Germinal center (tissue), 1 donor: ENCODE measurements at places on chromosomes 7 and 10.

DNA sequence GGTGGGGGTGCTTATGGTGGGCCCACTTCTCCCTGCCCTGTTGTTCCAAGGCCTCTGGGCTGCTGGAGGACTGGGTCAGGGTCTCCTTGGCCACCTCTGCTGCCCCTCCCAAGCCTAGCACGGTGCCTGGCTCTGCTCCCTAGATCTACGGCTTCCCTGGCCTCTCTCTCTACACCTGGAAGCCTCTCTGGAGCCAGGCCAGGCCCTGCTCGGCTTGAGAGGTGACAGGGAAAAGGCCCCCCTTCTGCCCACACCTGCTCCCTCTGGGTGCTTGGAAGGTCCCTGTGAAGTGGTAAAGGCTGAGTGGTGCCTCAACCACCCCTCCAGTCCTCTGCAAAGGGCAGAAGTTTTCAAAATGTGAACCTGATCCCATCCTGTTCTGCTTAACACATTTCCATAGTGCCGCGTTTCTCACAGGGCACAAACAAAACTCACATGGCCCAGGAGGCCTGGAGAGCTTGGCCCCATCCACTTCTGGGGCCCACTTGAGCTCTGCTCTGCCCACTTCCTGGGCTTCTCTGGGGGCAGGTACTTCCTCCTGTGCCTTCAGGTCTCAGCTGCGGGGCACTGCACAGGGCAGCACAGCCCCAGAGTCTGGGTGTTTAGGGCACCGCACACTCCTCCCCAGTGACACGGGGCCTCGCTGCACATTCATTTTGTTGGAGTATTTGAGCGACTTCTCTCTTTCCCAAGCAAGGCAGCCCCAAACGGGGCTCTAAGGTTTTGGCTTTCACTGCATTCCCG, 169.9 kb downstream of the PIP4K2A start:
- no peak for DNase-seq

GRCh38 chr7:48337781-48338180, 166.5 kb downstream of the ABCA13 start:
- no peak for DNase-seq

- no peak for DNase-seq
Measured at GRCh38 chr7:116779216-116779615, 83.2 kb upstream of the CAPZA2 start.

DNA sequence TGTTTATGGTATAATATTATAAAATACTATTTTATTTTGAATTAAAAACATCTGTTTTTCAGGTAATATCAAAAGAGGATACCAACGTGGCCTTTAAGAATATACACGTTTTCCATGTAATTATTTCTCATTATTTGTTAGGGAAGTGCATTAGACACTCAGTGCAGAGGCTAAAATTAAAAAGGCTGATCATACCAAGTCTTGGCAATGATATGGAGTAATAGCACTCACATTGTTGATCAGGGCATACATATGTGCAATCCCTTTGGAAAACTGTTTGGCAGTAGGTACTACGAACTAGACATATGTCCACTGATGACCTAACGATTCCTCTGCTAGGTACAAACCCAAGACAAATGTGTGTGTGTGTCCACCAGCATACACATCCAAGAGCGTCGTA, 20.7 kb upstream of the VIPR2 start:
- no peak for DNase-seq

DNA sequence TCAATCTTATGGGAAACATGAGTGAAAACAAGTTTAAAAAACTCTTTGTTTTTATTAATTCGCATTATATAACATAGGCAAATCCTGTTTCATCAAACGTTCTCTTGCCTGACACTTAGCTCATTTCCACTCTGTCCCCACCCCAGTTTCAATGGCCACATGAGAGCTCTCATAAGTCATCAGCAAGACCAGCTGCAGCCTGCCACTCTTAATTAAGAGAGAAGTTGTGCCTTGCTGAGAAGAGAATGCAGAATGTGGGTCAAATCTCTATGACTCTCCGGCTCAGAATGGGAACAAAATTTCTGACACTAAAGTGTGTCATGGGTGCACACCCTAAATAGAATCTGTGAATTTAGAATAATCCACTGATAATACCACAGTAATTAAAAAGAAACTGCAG, 39.6 kb downstream of the ASAH2 start:
- DNase-seq = no peak

DNA sequence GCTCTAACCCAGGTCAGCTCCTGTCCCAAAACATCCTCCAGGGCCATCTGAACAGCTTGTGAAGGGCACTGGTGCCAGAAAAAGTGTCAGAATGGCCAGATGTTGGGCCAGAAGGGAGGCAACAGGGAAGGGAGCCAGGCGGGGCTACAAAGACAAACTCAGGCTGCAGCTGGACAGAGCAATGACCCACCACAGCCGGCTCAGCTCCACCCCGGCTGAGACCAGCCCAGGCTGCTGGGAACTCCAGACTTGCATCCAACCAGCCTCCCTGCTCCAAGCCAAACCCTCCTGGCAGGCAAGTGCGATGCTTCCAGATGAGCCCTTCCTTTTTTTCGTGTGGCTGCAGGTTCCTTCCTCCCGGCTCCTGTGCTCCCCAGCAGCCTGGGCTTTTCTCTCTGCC, 466.9 kb downstream of the PTPRN2 start:
- no peak for DNase-seq

- no peak for DNase-seq
Measured at GRCh38 chr7:138753610-138754009, 44.2 kb upstream of the TMEM213 start.

GRCh38 chr7:30168835-30169573, 34.2 kb downstream of the MTURN start:
- DNase-seq = no peak

- DNase-seq = no peak
Measured at GRCh38 chr10:3774018-3774813, 10.8 kb downstream of the KLF6 start.

- DNase-seq = no peak
Measured at GRCh38 chr7:22548313-22548712, 48.3 kb upstream of the STEAP1B start.

- DNase-seq = no peak
Measured at GRCh38 chr7:141225916-141226618, 152.2 kb downstream of the TMEM178B start.

DNA sequence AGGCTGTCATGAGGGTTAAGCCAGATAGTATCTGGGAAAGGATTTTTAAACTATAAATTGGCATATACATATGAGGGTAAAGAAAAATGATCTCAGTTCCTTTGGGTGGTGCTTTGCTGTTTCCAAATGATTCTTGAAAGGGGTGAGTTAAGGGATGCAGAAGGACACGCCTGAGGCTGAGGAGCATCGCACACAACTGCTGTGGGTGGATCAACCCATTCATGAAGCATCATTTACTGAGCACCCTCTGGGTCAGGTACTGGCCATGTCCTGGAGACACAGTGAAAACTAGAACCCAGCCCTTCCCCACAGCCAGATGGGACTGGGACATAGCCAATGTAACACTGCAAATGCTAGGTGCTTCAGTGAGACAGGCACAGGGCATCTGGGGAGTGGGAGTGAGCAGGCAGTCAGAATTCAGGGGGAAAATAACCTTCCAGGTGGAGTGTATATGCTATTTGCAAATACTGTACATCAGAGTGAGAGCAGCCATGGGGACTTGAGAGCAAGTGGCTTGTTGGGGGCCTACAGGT, 112.1 kb downstream of the WDFY4 start:
- no peak for DNase-seq

DNA sequence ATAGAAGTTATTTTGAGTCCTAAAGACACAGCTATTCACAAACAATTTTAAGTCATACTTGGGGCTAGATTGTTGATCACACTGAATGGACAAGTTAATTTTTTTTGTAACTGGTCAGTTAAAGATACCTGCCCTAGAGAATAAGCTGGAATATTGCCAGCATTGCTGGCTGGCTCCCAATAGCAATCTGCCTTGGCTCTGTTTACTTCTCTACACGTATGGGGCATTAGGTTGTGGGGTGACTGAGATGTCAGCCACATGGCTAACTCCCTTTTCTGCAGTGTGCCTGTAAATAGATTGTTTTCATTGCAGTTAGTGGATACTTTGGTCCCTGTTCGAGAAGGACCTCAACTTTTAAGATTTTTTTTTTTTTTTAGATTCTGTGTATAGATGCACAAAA, 128.2 kb downstream of the SEMA3E start:
- no peak for DNase-seq

GRCh38 chr7:41010418-41010817, 692.5 kb downstream of the INHBA start:
- DNase-seq = no peak

DNA sequence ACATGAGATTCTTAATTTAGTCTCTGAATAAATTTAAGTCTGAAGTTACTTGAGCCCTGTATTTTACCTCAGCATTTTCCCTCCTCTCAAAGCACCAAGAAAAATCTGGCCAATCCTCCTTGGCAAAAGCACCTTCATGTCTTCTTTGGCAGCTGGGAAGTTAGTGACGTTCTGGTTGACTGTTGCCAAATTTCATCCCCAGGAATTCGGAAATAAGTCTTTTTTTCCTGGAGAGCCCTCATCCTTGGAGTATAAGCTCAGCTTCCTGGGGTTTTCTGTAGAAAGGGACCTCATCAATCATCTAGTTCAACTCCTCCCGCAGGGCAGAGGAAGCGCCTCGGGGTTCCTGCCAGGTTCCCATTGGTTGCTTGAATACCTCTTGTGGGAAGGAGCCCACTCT, 377.6 kb downstream of the PHTF2 start:
- no peak for DNase-seq

DNA sequence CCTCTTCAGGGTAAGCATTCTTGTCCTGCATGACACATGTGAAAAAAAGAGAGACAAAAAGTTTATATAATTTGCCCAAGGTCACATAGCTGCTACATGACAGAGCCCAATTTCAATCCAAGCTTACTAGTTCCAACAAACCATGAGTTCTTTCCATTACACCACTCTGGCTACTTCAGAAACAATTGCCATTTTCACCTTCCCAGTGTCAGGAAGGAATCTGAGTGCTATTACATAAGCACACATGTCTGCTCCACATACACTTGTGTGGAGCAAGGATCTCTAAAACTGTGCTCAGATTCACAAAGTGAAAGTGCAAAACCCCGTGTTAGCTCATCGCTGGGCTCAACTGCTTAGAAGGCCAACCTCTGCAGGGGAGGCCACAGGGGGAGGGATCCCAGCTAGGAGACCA, 356.2 kb upstream of the NFE2L3 start:
- no peak for DNase-seq

DNA sequence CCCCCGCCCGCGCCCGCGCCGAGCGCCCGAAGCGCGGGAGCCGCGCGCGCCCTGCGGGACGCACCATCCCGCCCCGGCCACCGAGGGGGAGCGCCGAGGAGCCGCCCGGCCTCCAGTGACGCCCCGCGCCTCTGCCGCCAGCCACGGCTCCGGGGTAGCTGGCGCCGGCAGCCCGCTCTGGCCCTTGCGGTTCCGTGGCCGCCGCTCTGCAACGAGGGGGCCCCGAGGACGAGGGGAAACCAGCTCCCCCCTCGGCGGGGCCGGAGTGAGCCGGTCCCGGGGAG, at the start of gene PAXIP1:
PAXIP1 (minus strand) TSS at position 33 of the 284 bp plus-strand sequence. CDS start 195 bp downstream, outside the sequence.
- peak; percentile 78 for DNase-seq

DNA sequence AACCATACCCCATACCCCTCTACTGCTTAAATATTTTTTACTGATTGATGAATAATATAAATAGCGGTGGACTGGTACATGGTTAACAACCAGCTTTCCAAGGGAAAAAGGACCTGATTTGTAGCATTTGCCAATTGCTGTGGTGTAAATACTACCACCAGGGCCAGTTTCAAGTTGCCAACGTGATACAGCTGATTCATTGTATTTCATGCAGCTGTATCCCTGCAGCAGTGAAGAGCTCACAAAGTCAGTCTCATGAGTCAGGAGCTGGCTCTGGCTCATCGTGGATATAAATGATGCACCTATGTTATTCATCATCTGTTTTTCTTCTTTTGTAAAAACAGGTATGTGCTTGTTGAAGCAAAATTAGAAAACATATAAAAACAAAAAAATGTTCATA, 15.2 kb downstream of the CALML5 start:
- DNase-seq = no peak

DNA sequence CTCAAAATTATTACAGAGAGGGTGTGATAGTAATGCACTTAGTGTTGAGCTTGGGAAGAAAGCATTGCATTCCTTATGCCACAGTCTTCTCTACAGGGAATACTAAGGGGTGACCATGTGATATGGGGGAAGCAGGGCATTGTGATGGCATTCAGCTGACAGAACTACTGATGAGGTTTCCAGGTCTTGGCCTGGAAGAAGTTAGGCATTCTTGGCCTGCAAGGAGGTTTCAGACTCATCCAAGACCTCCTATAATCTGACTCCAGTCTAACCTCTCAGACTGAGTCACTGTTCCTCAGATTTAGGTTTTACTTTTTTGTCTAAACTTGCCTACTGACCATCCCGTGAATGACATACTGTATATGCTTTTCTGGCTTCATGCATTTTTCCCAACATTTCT, 7.9 kb downstream of the STMP1 start:
- DNase-seq = no peak

- DNase-seq = no peak
Measured at GRCh38 chr7:31687024-31687748, at the start of gene PPP1R17. Gene PPP1R17 (plus strand): TSS chr7:31687215. CDS start chr7:31692442, 5,227 bp downstream.

DNA sequence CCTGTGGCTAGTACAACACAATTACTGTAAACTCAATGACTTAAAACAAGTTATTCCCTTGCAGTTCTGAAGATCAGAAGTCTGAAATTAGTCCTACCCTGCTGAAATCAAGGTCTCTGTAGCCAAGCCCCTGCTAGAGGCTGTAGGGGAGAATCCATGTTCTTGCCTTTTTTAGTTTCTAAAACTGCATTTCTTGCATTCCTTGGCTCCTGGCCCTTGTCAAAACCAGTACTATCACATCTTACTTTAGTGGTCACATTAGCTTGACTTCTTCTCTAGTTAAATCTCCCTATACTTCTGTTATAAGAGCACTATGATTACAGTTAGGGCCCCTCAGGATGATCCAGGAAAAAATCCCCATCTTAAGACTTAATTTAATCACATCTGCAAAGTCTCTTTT, 567.0 kb downstream of the GFRA1 start:
- DNase-seq = no peak
